ENCODE measurements at places on chromosomes 7 and 10.

DNA sequence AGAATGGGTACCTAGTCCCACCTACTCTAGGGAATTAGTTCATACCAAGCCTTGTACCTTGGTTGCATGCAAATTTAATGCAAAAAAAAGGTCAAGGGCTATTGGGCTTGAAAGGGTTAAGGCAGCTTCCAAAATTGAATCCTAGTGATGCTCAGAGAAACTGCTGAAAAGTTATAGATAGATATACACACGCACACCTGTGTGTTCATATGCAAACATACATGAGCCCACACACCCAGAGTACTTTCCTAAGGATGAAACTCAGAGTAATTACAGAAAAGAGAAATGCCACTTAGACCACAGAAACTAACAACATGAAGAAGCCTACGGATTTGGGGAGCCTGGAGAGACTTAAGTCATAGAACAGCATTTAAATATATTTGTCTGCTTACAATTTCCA lies 1.5 kb downstream of the SLC25A13 start:
- no peak for DNase-seq

DNA sequence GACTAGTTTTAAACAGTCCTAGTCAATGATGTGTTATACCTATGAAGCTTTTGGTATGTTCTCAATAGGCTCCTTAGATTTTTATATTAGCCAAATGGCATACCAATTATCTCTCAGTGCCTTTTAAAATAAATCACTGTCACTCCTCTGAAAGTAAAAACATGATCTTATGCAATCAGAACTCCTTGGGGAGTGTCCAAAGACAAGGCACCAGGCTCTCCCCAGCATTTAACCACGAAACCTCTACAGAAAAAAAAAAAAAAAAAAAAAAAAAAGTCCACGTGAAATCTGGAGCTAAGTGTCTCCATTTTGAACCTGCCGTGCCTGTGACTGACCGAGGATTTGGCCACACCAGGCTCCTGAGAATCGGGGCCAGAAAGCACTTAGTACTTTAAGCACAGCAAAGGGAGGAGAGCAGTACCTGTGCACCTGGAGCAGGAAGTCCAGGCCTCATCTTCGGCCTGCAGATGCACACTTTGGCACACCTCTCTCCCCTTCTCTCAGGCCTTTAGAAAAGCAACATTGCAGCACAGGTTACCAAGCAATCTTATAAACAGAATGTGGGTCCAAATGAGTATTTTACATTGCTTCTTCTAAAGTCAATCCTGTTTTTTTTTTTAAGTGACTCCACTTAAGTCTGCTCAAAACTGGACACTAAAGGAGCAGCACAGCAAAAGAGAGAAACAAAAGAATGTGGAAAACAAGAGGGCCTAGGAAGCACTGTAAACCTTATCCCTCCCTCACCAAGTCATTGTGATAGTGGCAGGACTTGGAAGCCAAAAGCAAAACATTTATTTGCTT lies 1.5 kb downstream of the FAM13C start:
- DNase-seq, result no peak

DNA sequence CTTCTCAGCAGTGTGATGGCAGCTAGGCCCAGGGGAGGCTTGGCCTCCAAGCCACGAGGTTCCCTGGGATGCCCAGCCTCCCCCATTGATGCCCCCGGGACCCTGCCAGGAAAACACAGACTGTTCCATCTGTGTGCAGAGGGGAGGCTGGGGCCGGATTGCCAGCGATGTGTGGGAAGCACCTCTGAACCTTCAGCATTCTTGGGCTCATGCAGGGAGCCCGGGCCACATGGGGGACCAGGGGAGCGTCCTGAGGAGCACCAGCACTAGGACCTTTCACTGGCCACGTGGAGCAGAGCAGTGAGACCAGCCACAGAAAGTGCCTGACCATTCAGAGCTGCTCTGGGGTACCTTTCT lies 2.6 kb downstream of the IMPDH1 start:
- DNase-seq, result no peak

- DNase-seq, result peak; percentile 84
These were observed 60.9 kb upstream of the ACSM6 start for GRCh38 chr10:95133016-95133752.

DNA sequence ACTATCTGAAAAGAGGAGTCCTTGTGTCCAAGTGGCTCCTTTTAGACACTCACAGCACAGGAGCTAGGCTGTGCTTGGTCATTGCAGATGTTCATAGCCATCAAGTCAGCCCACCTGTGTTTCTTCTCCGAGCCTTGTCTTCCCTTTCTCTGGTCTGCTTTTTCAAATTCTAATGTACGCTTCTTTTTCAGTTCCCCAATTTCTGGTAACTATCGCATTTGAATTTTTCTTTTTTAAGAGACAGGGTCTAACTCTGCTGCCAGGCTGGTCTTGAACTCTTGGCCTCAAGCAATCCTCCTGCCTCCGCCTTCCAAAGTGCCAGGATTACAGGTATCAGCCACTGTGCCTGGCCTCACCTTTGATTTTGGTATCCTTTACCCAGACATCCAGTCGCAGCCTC lies 18.9 kb downstream of the APBB1IP start:
- no peak for DNase-seq

DNA sequence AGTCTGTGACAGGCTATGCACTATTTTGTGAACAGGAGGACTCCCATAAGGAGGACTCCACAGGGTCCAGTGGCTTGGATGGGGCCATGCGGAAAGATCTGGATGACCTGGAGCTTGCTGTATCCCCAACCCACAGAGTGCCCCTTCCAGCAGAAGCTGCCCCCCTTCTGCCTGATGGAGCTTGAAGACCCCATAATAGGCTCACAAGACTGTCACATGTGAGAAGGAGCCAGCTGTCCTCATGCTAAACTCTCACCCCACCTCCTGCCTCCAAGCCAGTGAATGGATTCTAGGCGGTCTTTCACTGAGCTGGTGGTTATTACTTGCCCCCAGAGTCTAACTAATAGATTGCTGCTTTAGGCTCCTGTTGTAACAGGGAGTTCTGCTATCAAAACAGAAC lies 79.1 kb downstream of the XRCC2 start:
- no peak for DNase-seq

GRCh38 chr10:127921075-127921752 lies 14.3 kb downstream of the PTPRE start:
- no peak for DNase-seq

- DNase-seq, result no peak
These were observed 177.9 kb downstream of the SKAP2 start for GRCh38 chr7:26686448-26686981.

DNA sequence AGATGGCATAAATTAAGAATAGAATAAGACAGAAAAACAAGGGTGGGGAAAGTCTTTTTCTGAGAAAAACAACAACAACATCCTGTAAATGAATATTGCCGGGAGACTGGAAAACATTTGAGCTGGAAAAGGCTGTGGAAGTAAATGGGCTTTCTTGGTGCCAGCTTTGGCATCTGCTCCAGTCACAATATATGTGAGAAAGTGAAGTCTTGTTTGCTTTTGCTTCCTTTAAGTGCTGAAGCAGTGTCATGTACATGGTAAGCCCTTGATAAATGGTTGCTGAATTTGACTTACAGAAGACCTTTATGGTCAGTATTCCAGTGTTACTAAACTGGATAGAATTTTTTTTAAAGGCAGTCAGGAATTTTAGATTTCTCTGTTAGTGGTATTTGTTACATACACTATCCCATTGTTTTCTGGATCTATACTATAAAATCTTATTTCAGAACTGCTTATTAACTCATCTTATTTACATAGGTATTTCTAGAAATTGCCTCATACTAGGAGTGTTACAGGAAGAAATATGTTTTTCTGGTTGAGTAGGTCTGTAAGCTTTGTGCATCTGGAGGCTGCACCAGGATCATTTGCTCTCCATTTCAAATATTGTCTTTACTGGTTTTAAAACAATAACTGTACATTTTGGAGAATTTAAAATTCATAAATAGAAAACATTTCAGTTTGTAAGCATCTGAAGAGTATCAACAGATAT lies 201.7 kb upstream of the FOXP2 start:
- DNase-seq, result no peak

All from activated CD4-positive, alpha-beta T cell treated with anti-CD3 and anti-CD28 coated beads, Interleukin-2, amount 50 U/mL, for 48 hours (primary cell).